G401 (cell line): ENCODE measurements at places on chromosomes 16 and 17. TPM values are rescaled to one million over a fixed set of nuclear protein-coding genes. Genes with fewer than 3 reads are reported as not detected.

GRCh38 chr16:15876503-15876902, 11.9 kb downstream of the CEP20 start:
- DNase-seq, result no peak

DNA sequence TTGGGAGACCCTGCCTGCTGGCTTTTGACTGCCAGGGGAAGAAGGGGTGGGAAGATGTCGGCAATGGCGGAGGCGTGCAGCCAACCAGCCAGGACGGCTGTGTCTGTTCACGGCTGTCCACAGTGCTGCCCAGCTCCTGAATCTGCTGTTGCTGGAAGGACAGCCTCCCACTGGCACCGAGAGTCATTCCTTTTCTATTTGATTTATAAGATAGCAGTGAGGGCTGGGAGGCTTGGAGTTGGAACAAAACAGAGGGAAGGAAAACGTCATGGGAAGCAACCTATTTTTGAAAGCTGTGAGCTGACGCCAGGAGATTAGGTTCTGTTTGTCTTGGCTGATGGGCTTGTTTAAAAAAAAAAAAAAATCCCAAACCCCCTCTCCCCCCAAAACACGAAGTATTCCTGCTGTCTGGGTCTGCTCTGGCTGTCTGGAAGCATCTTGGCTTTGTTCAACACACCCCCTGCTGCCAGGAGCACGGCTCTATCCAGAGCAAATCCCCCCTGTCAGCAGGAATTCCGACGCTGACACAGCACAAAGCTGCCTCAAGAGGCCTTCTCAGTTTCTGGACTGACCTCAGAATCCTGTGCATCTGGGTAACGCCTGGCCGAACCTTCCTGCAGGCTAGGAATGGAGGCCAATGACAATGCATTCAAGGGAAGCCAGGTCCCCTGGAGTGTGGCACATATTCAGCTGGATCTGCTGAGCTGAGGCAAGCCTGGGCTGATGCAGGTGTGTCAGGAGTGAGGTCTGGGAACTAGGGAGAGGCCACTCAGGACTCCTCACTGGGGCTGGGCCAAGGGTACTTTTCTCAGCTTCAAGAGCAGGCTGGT, 41.0 kb upstream of the SREBF1 start:
- peak; percentile 63 for DNase-seq

DNA sequence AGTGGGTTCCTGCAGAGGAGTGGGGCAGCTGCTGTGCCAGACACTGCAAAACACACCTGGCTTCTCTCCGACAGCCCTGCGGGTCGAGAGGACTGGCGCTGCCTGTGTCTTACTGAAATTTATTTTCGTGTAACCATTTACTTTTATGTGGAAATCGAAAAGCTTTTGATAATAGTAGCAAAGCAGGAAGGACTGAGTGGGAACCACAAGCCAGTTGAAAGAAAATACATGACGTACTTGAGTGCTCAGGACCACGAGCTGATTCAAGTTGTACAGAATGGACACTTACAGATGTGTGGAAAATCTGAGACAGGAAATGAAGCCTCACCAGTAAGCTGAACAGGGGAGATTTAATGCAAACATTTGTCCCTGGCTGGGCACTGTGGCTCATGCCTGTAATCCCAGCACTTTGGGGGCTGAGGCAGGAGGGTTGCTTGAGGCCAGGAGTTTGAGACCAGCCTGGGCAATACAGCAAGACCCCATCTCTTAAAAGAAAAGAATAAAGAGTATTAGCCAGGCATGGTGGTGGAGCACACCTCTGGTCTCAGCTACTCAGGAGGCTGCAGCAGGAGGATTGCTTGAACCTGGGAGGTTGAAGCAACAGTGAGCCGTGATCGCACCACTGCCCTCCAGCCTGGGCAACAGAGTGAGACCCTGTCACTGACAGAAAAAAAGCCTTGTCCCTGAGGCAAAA, 11.3 kb upstream of the RPL13 start:
- no peak for DNase-seq

Gene C17orf100
- total RNA-seq, result 2.5 and 2.8 TPM in 2 replicates

Gene ZP2
- total RNA-seq, result not detected in 2 replicates

Gene TERF2IP
- 23.8 and 34.3 TPM in 2 replicates for total RNA-seq

Gene CD300A
- total RNA-seq, result not detected in 2 replicates
